ENCODE measurements at places on chromosomes 12 and 14. TPM values are rescaled to one million over a fixed set of nuclear protein-coding genes. Genes with fewer than 3 reads are reported as not detected.

The HOXC5 gene
- total RNA-seq = not detected

The BCAT1 gene
- 234 TPM for total RNA-seq

The EGLN3 gene
- 4.9 TPM for total RNA-seq

The MYF5 gene
- not detected for total RNA-seq

The AMN gene
- total RNA-seq = not detected

The SLC16A7 gene
- total RNA-seq = 13.3 TPM

The SIX6 gene
- not detected for total RNA-seq

The VWF gene
- 1,119 TPM for total RNA-seq
